ENCODE measurements at places on chromosomes 2 and 18.
A peak's percentile ranks its signal among the peaks of the same experiment; 100 is the strongest.

DNA sequence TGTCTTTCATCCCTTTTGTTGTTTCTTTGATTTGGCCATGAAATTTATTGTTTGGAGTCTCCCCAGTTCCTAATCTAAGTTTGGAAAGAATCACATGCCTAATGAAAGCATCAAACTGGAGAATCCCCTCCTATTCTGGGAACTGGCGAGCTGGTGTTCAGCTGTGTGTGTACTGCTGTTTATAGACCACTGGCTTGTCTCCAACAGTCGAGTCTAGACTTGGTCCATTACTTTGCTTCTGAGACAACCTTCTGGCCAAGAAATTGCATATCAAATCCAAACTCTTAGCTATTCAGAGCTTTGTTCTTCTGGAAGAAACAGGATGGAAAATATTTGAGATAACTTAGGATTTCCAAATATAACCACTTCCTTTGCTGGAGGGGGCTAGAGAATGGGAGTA is 111.5 kb upstream of the THSD7B start:
- DNase-seq, result peak; percentile 94

- DNase-seq, result no peak
These were observed 293.2 kb upstream of the DCC start for GRCh38 chr18:52046842-52047241.

- no peak for DNase-seq
These were observed 644.2 kb upstream of the SETBP1 start for GRCh38 chr18:44036501-44036900.

GRCh38 chr2:167862296-167862695 is 385.1 kb downstream of the STK39 start:
- no peak for DNase-seq

DNA sequence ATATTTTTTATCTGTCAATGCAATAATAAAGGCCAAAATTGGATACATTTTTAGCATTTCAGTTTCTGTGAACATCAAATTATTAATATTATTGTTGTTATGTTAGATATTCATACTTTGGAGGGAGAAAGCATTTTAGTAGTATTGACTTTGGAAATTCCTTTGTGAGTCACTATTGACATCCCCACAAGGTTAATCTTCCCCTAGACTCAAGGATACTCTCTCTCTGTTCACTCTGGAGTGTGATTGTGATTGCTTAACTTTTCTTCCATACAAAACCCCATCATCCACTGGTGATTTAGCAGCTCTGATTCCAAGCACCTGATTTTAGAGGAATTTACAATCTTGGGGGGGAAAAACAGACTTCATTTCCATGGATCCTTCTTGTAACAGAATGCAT is 352.0 kb downstream of the THSD7B start:
- no peak for DNase-seq

DNA sequence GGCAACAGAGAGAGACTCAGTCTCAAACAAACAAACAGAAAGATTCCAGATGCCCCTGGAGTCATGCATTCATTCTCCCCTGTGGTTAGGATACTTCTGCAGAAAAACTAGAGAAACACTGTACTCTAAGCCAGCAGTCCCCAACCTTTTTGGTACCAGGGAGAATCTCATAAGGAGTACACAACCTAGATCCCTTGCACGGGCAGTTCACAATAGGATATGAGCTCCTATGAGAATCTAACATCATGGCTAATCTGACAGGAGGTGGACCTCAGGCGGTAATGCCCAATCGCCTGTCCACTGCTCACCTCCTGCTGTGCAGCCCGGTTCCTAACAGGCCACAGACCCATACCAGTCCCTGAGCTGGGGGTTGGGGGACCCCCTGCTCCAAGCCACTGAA is 18.3 kb downstream of the PSME4 start:
- DNase-seq, result no peak

- no peak for DNase-seq
These were observed 89.4 kb downstream of the TMEM131 start for GRCh38 chr2:97906307-97906706.

- DNase-seq, result no peak
These were observed 140.5 kb downstream of the SRBD1 start for GRCh38 chr2:45470531-45470930.

DNA sequence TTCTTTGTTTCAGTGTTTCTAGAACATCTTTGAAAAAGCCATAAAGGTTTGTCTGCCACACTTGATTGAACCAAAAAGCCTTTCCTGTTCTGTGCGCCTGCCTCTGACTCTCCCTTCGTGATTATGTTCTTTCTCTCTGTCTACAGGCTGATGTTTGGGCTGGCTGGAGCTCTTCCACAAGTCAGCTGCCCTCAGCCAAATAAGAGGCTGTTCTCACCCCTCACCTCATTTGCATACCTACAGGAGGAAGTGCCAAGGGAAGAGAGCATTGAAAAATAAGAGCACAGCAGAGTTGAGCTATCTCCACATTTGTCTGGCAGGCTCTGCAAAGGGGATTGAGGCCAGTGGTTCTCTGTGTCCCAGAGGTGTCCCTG is 15.8 kb downstream of the INPP5D start:
- no peak for DNase-seq

DNA sequence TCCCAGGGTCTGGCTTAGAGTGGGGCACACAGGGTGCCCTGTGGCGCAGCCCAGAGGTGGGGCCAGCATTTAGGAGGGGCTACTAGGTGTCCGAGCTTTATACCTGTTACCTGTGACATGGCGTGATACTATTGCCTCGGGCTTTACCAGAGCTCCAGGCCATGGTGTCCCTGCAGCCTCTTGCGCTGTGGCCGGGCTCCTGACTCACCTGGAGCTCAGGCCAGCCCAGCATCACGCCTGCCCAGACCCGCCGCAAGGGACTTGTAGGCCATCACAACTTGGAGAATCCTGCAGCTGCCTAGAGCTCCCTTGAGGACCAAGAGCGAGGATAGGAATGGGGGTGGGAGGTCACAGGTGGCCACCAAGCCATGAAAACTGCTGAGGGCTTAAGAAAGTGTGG is 8.0 kb downstream of the INHBB start:
- no peak for DNase-seq

- no peak for DNase-seq
These were observed 265.3 kb upstream of the ZEB2 start for GRCh38 chr2:144785253-144785652.

DNA sequence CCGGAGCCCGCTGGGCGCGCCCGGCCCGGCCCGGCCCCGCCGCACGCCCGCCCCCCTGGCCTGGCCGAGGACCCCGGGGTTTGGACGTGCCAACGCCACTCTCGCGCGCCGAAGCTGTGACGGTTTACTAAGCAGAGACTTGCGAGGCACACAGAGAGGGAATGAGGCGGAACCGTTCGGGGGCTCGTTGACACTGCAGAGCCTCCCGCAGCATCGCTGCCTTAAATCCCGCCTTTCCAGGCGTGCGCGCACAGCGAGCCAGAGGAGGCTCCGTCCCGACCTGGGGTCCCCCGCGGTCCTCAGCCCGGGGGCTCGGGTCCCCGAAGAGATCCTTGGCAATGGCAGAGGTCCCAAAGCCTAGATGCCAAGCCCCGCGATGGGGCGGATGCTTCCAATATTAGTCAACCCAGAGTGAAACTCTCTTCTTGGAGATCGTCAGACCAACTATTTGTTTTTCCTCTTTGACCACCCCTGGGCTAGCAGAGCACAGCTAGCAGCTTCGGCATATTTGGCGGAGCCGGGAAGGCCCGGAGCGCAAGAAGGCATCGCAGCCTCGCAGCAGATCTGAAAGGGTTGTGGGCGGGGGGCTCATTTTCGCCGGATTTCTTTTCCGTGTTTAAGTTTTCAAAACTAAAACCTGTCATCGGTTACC is at the start of gene ZNF385B:
Gene ZNF385B (minus strand): TSS at position 197 of the 652 bp plus-strand sequence.
- DNase-seq, result no peak

GRCh38 chr2:81644189-81644588 is 1339.6 kb upstream of the LRRTM1 start:
- no peak for DNase-seq

- no peak for DNase-seq
These were observed 45.2 kb downstream of the ITGA6 start for GRCh38 chr2:172472446-172473033.

DNA sequence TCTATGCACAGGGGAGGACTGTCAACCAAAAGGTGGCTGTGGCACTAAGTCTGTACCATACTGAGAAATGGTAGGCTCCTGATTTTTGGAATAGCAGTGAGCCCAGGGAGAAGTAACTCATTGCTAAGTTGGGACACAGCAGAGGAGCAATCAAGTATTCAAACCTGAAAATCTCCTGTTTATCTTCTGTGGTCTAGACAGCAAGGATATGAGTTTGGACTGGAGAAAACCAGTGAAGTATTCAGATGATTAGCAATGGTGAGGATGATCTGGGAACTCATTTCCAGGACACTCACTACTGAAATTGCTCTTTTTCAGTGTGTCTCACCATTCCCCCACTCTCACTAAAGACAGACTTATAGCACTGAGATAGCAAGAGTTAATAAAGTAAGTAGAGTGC is 112.0 kb downstream of the GULP1 start:
- no peak for DNase-seq

GRCh38 chr2:226366920-226367319 is 432.7 kb downstream of the IRS1 start:
- no peak for DNase-seq

DNA sequence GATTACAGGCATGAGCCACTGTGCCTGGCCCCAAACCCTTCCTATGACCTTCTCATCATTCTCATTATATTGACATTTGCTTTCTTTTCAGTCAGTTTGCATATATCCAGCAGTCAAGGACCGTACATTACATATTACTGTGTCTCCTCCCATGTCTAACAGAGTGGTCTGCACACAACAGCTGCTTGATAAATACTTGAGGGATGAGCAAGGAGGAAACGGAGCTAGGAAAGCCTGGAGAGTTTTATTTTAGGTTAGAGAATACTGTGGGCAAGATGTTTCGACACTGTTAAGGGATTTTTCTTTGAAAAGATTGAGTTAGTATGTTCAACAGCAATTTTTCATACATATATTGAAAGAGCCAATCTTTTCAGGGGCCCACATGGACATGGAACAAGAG is 76.2 kb upstream of the CHRNA1 start:
- no peak for DNase-seq

- DNase-seq, result no peak
These were observed 18.6 kb downstream of the LYPD1 start for GRCh38 chr2:132651115-132652045.
